ENCODE measurements at places on chromosomes 1 and 21.
A peak's percentile ranks its signal among the peaks of the same experiment; 100 is the strongest.

GRCh38 chr1:43422995-43423671, 30.6 kb downstream of the HYI start:
- no peak overlapping the region for H3K4me3 ChIP-seq
- H3K4me1 ChIP-seq: no peaks in the 10 kb centered on the region
- peaks cover 29% of the 10 kb centered on the region for H3K36me3 ChIP-seq
- no peak for DNase-seq

DNA sequence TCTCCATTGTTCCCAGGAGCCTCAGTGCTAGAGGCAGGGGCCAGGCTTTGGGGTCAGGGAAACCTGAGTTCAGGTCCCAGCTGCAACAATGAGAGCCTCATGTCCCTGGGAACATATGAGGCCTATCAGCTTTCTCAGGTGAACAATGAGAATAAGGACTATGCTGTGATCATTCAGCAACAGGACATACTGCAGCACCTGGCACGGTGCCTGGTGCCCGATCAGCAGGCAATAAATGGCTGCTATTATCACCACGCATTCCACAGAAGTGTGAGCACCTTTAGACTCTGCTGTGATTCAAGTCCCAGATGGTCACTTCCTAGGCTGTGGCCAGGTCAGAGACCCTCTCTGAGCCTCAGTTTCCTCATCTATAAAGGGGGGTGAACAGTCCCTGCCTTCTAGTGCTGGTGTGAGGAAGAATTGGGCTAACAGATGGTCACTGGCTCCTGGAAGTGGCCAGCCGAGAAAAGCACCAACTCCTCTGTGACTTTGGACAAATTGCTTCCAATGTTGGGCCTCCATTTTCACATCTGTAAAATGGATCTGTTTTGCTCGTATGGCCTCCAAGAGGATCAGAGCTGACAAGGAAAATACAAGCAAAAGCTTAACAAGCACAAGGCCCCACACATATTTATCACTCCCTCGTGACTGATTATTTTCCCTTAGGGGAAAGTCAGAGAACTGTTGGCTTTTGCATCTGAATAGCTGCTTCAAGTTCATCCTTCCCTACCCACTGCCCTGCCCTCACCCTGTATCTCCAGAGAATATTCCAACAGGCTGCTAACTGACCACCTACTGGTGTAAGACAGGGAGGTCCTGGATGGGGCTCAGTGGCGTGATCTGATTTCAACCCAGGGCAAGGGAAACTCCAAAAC, 1.1 kb downstream of the SLC5A9 start:
- no peaks in the 10 kb centered on the region for H3K4me1 ChIP-seq
- no peaks in the 10 kb centered on the region for H3K27me3 ChIP-seq
- H3K36me3 ChIP-seq: no peaks in the 10 kb centered on the region
- no peak overlapping the region for H3K27ac ChIP-seq
- no peak for DNase-seq

GRCh38 chr1:172040466-172040865, 199.2 kb downstream of the DNM3 start:
- H3K27me3 ChIP-seq: no peaks in the 10 kb centered on the region
- H3K4me3 ChIP-seq: no peak overlapping the region
- H3K27ac ChIP-seq: no peak overlapping the region
- H3K36me3 ChIP-seq: no peaks in the 10 kb centered on the region

- no peak overlapping the region for H3K4me3 ChIP-seq
- H3K4me1 ChIP-seq: no peaks in the 10 kb centered on the region
- no peak overlapping the region for H3K27ac ChIP-seq
Observed at GRCh38 chr1:205355075-205355453, 1.7 kb downstream of the KLHDC8A start.

DNA sequence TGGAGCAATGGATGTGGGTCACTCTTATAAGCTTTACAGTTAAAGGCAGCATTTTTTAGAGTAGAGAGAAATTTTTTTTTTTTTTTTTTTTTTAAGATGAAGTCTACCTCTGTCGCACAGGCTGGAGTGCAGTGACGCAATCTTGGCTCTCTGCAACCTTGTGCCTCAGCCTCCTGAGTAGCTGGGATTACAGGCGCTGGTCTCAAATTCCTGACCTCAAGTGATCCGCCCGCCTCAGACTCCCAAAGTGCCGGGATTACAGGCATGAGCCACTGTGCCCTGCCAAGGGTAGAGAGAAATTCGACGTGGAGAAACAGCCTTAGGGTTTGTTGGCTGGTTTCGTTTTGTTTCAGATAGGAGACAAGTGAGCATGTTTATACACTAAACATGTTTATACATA, 594.2 kb upstream of the ADAMTS5 start:
- no peaks in the 10 kb centered on the region for H3K36me3 ChIP-seq
- no peak overlapping the region for H3K4me3 ChIP-seq
- no peaks in the 10 kb centered on the region for H3K4me1 ChIP-seq
- no peak overlapping the region for H3K27ac ChIP-seq
- no peaks in the 10 kb centered on the region for H3K27me3 ChIP-seq

DNA sequence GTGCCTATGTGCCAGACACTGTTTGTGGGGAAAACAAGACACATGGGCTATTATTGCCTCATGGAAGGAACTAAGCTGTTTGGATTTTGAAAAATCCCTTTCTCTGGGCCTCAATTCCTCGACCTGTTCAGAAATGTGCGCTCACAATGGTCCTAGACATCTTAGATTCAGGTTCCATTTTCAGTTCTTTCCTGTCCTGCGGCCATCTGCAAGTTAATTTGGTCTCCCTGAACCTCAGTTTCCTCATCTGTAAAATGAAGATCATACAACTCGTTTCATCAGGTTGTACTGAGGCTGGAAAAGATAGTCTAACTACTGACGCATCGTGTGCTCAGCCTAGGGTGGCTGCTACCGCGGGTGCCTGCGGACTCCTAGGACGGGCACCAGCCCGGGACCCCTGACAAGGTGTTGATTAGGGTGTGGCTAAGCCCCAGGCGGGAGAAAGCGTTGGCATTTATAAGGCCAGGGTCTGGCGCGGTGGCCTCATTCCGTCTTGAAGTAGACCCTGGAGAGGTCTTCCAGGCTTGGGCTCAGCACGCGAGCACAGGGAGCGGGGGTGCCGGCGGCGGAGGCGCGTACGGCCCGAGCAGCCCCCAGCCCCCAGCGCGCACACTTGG, 493 bp upstream of the ELOA start:
- peak; percentile 44 for DNase-seq
- H3K27ac ChIP-seq: peak overlapping the region; percentile 83
- peaks cover 26% of the 10 kb centered on the region for H3K36me3 ChIP-seq
- peaks cover 40% of the 10 kb centered on the region for H3K4me1 ChIP-seq
- H3K27me3 ChIP-seq: no peaks in the 10 kb centered on the region

GRCh38 chr21:36430841-36431240, 45.6 kb downstream of the CHAF1B start:
- no peak for DNase-seq
- peak overlapping the region; percentile 77 for H3K4me3 ChIP-seq
- peaks cover 15% of the 10 kb centered on the region for H3K27me3 ChIP-seq
- no peak overlapping the region for H3K27ac ChIP-seq

- H3K36me3 ChIP-seq: peaks cover 50% of the 10 kb centered on the region
- peak overlapping the region; percentile 71 for H3K27ac ChIP-seq
- no peak overlapping the region for H3K4me3 ChIP-seq
- H3K4me1 ChIP-seq: peaks cover 31% of the 10 kb centered on the region
- no peak for DNase-seq
Observed at GRCh38 chr1:8858112-8858668, 20.3 kb downstream of the ENO1 start.

- no peak for DNase-seq
- no peaks in the 10 kb centered on the region for H3K4me1 ChIP-seq
- H3K27ac ChIP-seq: no peak overlapping the region
- H3K36me3 ChIP-seq: no peaks in the 10 kb centered on the region
- no peak overlapping the region for H3K4me3 ChIP-seq
Observed at GRCh38 chr1:238960071-238960470, 426.3 kb upstream of the CHRM3 start.

DNA sequence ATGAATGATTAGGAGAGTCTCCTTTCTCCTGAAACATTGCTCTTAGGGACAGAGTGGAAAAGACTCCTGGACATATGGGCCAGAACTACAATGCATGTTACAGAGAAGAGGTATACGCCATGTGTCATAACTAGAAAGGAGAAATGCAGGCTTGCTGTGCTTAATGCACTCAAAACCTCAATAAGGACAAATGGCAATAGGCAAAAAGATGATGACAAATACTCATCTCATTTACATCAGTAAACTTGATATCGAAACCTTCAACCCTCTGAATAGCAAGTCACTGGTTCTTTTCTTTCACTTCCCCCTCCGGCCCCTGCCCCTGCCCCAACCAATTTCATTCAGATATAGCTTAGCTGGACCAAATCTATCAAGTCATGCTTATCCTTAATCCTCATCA, 1.9 kb upstream of the GPR88 start:
- H3K27me3 ChIP-seq: peaks cover 49% of the 10 kb centered on the region
- H3K27ac ChIP-seq: no peak overlapping the region

- H3K4me1 ChIP-seq: peaks cover 12% of the 10 kb centered on the region
- no peak overlapping the region for H3K27ac ChIP-seq
- no peak overlapping the region for H3K4me3 ChIP-seq
- DNase-seq: no peak
Observed at GRCh38 chr1:22711071-22711470, 432 bp downstream of the EPHB2 start.

DNA sequence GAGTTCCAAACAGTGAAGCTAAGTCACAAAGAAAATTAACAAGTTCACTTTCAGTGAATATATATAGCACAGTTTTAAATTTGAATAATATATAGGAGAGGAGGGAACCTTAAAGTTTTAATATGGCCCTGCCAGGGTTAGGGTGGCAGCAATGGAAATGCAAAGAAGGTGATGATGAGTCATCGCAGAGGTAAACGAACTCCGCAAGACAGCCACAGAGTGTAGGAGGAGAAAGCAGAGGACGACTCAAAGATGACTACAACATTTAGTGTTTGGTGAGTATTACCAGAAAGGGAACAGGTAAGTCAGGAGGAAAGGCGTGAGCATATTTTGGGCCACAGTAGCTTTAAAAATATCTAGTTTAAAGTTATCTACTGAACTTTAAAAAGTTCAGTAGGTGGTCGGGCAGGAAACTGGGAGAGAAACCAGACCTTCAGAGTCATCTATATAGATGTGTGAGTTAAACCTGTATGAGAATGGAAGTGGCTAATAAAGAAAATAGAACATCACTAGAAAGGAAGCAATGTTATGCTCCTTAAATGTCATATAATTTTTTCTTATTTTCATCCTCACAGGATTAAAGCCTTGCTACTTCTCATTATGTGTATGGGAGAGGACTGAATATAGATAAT, 75.7 kb downstream of the UCHL5 start:
- no peak overlapping the region for H3K4me3 ChIP-seq
- peak; percentile 11 for DNase-seq
- H3K27ac ChIP-seq: peak overlapping the region; percentile 76

DNA sequence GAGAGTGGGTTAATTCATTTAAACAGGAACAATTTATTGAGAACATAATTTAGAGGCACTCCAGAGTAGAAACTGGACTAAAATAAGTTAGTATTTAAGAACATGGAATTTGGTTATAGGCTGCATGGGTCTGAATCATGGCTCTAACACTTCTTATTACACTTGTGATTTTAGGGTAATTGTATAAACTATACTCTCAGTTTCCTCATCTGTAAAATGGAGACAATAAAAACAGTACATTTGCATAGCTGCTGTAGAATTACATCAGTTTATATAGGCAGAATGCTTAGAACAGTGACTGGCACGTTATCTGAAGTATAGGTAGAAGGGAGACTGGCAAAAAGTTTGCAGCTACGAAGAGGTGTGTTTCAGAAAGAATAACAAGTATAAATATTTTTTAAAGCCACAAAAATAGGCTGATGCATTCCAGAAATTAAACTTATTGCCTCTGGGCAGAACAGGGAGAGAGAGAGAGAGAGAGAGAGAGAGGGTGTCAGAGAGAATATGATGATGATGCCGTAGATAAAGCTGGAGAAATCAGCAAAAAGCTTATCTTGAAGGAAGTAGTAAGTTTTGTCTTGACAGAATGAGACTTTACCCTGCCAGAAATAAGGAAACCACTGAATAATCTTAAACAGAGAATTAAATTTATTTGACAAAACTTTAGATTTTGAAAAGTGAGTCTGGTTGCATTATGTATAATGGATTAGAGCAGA, 8.1 kb upstream of the OR6K3 start:
- H3K27me3 ChIP-seq: peaks cover 4% of the 10 kb centered on the region
- no peak overlapping the region for H3K4me3 ChIP-seq
- H3K27ac ChIP-seq: no peak overlapping the region
- H3K36me3 ChIP-seq: no peaks in the 10 kb centered on the region
- no peaks in the 10 kb centered on the region for H3K4me1 ChIP-seq

DNA sequence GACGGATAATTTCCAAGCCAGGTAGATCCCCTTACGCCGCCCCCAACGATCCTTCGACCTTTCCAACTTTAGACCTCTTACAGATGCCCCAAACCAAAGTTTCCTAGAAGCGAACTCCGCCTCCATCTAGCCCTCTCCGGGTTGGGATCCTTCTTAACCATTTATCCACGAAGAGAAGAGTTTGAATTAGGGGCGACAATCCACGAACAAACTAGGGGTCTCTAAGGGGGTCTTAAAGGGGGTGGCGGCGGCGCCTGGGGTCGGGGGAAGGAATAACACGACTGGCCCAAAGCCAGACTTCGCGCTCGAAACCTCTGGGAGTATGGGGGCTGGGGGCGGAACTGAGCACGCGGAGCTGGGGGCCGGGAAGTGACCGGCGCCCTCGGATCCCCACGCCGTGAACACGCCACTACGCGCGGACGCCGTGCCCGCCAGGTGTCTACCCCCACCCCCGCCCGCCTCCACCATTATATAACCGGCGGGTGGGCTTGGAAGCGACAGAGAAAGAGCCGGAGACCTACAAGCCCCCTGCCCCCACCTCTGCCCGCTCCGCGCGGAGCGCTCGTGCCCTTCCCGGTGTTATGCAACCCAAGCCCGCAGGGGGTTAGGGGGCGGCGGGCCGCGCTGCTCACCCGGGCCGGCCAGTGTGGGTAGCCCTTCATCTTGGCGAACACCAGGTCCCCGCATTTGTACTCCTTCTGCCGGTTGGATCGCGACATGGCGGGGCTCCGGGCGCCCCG, 594 bp downstream of the HDGF start:
- peak; percentile 41 for DNase-seq
- H3K27me3 ChIP-seq: no peaks in the 10 kb centered on the region
- H3K4me3 ChIP-seq: peak overlapping the region; percentile 92
- H3K4me1 ChIP-seq: peaks cover 59% of the 10 kb centered on the region
- peak overlapping the region; percentile 98 for H3K27ac ChIP-seq

DNA sequence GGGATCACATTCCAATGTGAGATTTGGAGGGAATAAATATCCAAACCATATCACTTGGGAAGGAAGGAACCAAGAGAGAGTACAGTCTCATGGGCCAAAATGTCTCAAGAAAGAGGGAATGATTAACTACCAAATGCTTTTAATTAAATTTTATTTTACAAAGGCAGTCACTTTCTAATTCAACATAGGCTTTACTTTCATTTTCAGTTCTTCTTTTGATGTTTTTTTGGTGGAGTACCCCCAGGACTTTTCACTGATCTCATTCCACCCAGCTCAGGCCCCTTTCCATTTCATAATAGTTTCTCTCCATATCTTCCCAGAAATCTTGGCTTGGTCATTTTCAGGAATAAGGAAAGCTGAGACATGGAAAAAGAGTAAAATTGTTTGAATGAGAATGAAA, 5.1 kb upstream of the SLAMF7 start:
- H3K36me3 ChIP-seq: peaks cover 49% of the 10 kb centered on the region
- peak overlapping the region; percentile 40 for H3K4me3 ChIP-seq
- no peaks in the 10 kb centered on the region for H3K27me3 ChIP-seq
